NCI-H1436 treated with DMSO at 0.1 percent for 48 hours (cell line): ENCODE measurements at places on chromosomes 5 and 9.

- DNase-seq, result no peak
Measured at GRCh38 chr5:146084376-146084775, 21.0 kb downstream of the PLAC8L1 start.

GRCh38 chr9:71858102-71858798 is 52.7 kb downstream of the ABHD17B start:
- DNase-seq, result no peak

GRCh38 chr9:117725426-117725887 is 21.3 kb downstream of the TLR4 start:
- DNase-seq, result no peak

DNA sequence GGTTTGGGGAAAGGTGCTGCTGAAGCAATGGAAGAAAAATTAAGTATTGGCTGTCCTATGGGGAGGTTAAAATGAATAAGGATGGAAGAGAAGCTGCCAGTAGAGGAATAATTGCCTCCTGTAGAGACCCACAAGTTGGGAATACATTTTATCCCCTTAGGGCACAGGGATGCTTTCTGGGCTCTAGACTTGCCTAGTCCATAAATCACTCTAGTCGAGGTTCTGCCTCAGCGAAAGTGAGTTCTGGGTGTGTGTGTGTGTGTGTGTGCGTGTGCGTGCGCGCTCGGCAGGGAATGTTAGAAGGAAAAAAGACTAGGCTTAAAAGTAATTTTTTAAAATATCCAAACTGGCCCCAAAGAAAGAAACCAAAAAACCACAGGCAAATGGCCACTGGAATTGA is 291.6 kb downstream of the DOCK8 start:
- no peak for DNase-seq

DNA sequence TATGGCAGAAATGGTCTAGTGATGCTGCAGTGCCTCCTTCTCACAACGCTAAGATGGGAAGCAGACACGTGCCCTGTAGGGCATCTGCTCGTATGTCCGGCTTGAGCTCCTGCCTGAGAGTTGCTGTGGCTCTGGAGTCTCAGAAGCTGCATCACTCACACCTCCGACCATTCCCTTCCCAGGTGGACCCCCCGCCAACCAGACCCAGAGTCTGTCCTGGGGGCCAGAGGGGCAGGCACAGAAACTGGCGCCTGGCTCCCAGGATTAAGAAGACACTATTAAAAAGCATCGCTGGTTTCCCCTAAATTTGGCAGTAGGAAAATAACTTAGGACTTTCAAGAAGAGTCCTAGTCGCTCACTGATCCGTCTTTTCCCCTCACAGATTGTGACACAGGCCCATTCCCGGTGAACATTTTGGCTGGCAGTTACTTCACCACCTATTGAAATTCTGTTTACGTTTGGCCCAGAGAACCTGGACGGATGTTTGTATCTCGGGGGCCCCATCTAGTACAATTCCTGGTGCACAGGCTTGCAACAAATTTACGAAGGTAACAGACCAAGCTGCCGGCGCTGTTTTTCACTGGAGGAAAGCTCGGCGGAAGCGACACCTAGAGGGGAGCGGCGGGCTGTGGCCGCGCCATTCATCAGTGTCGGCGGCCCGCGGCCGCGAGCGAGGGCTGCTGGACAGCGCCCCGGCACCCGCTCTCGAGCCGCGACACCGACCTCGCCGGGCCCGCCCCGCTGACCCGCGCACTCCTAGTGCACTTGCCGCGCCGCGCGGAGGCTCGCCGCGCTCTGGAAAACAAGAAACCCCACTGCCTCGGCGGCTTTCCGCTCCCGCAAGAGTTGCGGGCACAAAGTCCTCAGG is 1.6 kb downstream of the FSTL4 start:
- DNase-seq, result no peak

GRCh38 chr9:126152622-126153362 is 173.8 kb upstream of the MVB12B start:
- no peak for DNase-seq

DNA sequence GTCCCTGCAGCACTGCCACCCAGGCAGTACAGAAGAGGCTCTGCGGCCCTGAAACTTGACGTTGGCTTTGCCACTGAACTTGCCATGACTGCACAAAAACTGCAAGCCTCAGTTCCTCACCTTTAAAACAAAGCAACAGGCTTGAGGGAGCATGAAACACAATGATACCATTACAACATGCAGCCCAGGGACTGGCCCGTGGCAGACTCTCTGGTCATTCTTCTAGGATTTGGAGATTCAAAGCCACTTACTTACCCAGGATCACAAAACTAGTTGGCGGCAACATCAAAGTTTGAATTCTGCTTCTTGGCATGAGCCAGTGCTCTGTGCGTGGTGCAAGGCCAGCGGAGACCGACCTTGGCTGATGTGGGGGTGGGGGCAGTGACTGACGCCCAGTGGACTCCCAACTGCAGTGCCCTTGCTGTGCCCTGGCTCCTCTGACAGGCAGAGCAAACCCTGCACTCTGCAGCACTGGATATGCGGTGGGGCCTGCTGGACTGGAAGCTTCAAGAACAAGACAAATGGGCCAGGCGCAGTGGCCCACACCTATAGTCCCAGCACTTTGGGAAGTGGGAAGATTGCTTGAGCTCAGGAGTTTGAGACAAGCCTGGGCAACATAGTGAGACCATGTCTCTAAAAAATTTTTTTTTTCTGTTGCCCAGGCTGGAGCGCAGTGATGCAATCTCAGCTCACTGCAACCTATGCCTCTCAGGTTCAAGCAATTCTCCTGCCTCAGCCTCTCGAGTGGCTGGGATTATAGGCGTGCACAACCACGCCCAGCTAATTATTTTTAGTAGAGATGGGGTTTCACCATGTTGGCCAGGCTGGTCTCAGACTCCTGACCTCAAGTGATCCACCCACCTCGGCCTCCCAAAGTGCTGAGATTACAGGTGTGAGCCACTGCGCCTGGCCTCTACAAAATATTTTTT is 18.9 kb downstream of the SQSTM1 start:
- DNase-seq, result no peak

GRCh38 chr5:107817951-107818350 is 147.2 kb upstream of the EFNA5 start:
- no peak for DNase-seq
